Pancreas (tissue), 10 donors: ENCODE measurements at places on chromosomes 2 and 18. TPM values are rescaled to one million over a fixed set of nuclear protein-coding genes. Genes with fewer than 3 reads are reported as not detected.

The HOXD1 gene
- 0.25 TPM for total RNA-seq

The ALKAL2 gene
- total RNA-seq, result 33.4 TPM

The NT5DC4 gene
- not detected for total RNA-seq

The PKDCC gene
- 10.1 TPM for total RNA-seq
